AG09309 (cell line): ENCODE measurements at places on chromosomes 7 and 10.
A peak's percentile ranks its signal among the peaks of the same experiment; 100 is the strongest.

GRCh38 chr7:140972344-140972743, 42.4 kb downstream of the MRPS33 start:
- no peak for DNase-seq

- no peak for DNase-seq
Measured at GRCh38 chr10:106511917-106512316, 652.6 kb downstream of the SORCS1 start.

- no peak for DNase-seq
Measured at GRCh38 chr10:10647331-10647730, 370.3 kb upstream of the CELF2 start.

- no peak for DNase-seq
Measured at GRCh38 chr7:21305455-21306235, 122.2 kb upstream of the SP4 start.

DNA sequence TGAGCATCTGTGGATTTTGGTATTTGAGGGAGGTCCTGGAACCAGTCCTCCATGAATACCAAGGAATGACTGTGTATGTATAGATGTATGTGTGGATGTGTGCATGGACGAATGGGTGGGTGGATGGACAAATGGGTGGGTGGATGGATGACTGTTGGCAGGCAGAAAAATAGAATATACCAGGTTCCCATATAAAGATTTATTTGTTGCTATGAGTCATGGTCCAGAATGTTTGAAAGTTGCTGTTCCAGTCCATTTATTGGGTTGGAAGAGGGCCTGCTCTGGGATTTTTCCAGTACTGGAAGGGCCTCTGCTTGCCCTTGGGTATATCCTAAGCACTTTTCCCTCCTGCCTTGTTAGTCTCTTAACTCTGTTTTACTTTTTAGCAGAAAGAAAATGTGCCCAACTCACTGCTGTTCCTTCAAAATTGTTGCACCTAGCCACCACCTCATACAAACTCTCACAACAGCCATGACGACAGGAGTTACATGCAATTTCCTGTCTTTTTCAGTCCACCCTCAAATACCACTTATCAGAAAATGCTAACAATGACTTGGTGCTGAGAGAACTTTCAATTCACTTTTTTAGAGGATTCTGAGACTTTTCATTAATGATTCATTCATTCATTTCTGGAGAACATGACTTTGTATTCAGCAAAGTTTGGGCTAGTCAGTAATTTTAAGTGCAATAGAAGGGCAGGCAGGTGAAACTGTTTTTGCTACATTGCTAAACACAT, 108.1 kb downstream of the EEPD1 start:
- DNase-seq = no peak

GRCh38 chr10:44981172-44982113, 2.8 kb upstream of the DEPP1 start:
- DNase-seq = peak; percentile 66

- peak; percentile 64 for DNase-seq
Measured at GRCh38 chr10:121459622-121460453, 138.4 kb downstream of the FGFR2 start.
